ENCODE measurements at places on chromosomes 12 and 14. TPM values are rescaled to one million over a fixed set of nuclear protein-coding genes. Genes with fewer than 3 reads are reported as not detected.

SYNJ2BP gene
- polyA plus RNA-seq, result 45.7 TPM

TAS2R13 gene
- not detected for polyA plus RNA-seq

ALDH1L2 gene
- polyA plus RNA-seq, result 0.22 TPM

DNA sequence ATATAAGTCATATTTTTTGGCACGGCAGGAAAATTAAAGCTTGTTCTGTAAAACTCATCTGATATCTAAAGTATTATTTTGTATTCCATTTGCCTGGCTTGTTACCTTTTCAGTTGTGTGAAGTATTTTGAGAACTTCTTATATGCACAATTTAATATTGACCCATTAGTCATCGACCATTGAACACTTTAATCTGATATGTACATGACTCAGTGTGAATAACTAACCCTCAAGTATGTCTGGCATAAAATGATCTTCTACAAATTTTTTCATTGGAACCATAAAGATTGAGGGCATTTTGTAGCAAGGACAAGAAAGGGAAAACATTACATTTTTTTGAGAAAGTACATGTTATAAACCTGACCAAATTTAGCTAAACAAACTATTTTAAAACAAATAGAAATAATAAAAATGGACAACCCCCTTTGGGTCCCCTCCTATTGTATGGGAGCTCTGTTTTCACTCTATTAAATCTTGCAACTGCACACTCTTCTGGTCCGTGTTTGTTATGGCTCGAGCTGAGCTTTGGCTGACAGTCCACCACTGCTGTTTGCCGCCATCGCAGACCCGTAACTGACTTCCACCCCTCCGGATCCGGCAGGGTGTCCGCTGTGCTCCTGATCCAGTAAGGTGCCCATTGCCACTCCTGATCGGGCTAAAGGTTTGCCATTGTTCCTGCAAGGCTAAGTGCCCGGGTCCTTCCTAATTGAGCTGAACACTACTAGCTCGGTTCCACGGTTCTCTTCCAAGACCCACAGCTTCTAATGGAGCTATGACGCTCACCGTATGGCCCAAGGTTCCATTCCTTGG is 118.8 kb downstream of the SLC6A15 start:
- DNase-seq, result no peak

GRCh38 chr12:45893240-45893639 is 97.1 kb downstream of the SCAF11 start:
- no peak for DNase-seq
